Activated CD8-positive, alpha-beta memory T cell treated with anti-CD3 and anti-CD28 coated beads for 48 hours (primary cell): ENCODE measurements at places on chromosomes 11 and 22.

- no peak for DNase-seq
Observed at GRCh38 chr11:34223021-34223813, 117.8 kb downstream of the NAT10 start.

- DNase-seq, result no peak
Observed at GRCh38 chr11:35165030-35165422, 26.1 kb downstream of the CD44 start.

DNA sequence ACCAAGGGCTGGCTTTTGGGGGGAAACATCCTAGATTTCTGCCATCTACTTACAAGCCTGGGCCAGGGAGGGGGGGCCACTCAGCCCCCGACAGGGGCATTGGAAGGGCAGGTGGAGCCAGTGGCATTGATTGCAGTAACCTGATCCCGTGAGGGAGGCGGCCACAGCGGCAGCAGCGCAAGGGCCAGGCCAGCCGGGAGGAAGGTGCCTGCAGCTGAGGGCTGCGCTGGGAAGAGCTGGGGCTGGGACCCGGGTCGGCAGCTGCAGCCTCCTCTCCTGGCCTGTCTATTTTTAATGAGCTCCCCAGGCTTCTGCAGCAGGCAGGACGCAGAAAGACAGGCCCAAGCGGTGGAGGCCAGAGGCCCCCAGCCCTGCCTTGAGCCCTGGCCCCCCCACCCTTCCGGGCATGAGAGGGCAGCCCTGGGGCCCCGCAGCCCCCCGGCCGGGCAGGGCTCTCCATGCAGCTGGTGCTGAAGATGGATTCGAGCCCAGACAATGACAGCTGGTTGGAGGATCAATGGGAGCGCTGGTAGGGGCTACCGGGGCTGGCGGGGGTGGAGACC lies 10.6 kb downstream of the FREY1 start:
- no peak for DNase-seq

DNA sequence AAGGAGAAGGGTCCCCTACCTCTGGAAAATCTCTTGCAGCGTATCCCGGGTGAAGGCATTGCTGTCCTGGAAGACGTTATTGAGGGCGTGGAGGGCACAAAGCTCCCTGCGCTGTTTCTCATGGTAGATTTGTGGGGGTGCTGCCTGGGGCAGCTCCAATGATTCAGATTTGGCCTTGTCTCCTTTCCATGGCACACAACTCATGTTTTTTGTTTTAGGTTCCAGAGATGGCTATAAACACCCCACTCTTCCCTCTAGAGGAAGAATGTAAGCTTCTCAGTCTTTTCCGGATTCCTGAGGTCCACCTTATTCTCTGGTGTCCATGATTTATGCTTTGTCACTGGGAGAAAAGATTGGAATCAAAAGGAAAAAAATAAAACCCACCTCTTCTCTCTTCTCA lies 959 bp downstream of the JOSD1 start:
- no peak for DNase-seq

GRCh38 chr22:26463688-26464087 lies 19.9 kb downstream of the HPS4 start:
- DNase-seq, result no peak

DNA sequence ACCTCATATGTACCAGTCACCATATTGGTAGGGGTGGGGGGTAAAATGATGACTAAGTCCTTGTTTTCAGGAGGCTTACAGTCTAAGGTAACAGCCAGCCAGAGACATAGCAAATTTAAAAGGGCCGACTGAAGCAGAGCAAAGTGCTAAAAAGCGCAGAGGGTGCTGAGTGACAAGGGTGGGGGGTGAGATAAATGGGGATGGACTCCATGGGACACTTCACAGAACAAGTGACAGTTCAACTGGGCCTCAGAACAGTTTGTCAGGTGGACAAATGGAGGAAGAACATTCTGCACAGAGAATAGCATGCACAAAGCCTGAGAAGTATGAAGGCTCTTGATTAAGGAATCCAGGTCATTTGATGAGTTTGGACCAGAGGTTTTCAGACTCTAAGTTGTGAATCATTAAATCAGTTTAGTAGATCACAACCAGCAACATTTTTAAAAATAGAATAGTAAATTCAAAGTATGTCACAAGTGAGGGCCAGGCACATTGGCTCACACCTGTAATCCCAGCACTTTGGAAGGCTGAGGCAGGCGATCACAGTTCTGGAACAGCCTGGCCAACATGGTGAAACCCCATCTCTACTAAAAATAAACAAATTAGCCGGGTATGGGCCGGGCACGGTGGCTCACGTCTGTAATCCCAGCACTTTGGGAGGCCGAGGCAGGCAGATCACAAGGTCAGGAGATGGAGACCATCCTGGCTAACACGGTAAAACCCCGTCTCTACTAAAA lies 14.0 kb downstream of the BBS1 start:
- no peak for DNase-seq

DNA sequence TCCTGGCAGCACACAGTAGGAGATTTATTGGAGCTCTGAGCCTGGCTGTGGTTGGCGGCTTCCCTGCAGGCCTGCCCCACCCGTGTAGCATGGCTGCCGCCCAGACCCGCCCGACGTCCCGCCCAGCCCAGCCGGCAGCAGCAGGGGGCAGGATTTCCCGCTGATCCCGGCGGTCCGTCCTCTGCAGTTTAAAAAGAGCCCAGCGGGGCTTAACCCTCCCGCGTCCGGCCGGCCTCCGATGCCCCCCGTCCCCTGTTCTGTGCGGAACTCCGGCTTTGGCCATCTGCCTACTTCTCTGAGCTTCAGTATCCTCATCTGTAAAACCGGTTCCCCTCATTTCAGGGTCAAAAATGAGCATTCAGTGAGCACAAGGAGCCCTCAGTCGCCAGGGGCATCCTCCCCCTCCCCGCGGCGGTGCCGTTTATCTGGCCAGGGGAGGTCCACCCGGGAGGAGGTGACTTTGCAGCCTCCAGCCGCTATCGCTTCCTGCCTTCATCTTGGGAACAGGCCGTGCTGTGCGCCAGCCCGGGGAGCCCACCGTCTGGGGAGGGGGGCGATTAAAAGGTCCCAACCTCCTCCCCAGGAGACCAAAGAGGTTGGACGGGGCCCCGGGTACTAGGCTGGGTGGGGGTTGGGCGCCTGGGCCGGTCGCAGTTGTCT lies at the start of gene GAS2L1:
Gene GAS2L1 (plus strand): TSS at position 476 of the 660 bp plus-strand sequence. CDS start 1,456 bp downstream, outside the sequence.
- DNase-seq, result no peak

GRCh38 chr11:132248580-132248979 lies 878.2 kb downstream of the NTM start:
- DNase-seq, result no peak

GRCh38 chr22:36113121-36113520 lies 47.4 kb downstream of the APOL3 start:
- DNase-seq, result no peak

GRCh38 chr11:110338684-110339083 lies 42.3 kb upstream of the RDX start:
- DNase-seq, result no peak
